ENCODE measurements at places on chromosomes 6 and 20.

DNA sequence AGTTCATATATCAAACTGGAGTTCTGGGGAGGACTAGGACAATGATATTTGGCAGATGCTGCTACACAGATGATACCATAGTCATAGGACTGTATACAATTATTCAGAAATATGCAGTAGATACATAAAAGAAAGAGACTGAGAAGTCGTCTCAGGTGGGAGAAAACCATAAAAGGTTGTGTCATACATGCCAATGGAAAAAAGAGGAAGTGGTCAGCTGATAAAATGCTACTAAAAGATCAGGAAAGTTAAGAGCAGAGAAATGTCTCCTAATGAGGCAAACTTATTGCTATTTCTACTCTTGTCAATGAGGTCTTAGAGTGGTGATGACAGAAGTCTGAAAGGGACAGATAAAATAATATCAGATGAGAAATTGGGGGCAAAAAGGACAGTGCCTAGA, 407.6 kb downstream of the COL12A1 start:
- no peak for DNase-seq

DNA sequence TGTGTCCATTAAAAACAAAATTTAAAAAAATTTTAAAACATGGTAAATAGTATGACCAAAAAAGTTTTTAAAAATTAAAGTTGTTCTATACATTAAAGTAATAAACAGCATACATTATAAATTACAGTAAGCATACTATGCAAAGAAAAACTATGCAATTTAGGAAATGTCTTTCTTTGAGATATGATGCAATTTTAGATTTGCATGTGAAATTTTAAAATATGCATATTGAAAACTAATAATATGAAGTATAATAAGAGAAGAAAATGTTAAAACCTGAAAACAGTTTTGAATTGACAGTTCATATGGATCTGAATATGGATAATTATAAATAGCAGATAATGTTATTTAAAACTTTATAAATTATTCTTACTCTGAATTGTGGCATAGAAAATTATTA, 43.1 kb downstream of the ASCC3 start:
- DNase-seq: no peak

DNA sequence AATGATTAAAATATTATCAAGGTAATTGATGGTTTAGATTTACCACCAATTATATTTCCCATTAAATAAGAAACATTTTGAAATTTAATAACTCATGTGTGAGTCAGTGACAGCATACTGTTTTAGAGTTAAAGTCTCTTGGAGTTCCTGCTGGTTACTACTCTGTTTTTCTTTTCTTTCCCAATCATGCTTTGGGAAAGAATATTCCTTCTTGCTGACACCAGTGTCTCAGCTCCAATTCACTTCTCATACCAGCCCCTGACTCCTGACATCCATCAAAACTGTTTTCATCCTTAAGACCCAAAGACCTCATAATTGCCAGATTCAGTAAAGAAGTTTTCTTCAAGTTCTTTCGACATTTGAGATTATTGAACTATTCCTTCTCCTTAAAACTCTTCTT, 50.3 kb downstream of the AIG1 start:
- no peak for DNase-seq

DNA sequence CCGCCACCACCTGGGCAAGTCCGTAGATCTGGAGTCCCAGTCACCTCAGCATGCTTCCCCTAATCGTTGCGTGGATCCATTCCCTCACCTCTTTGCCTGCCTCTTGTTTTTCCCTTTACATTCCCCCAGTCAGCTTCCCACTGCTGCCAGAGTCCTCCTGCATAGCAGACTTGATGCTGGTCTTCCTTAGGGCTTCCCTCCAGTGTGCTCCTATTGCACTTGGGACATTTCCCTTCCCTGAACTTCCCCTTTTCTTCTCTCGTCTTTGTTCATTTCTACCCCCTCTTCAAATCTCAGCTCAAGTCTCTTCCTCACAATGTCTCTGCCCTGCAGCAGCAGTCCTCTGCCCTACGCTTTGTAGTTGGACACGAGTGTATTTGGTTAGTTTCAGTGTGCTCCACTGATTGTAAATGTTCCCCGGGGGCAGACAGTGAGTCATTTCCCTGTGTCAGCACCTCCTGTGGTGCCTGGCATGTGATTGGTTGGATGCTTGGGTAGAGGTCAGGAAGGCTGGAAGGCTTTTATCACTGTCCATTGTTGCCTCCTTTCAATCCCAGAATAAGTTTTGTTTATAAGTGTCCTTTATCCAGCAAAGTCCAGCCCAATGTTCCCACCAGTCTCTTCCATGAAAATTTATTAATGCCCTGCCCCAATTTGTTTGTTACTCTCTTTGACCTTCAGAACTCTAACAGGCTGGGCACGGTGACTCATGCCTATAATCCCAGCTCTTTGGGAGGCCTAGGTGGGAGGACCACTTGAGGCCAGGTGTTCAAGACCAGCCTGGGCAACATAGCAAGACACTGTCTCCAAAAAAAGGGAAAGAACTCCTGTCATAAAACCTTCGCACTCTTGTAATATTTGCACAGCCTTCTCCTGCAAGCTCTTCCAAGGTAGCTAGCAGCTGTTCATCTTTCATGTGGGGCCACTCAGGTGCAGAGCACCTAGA, 38.3 kb downstream of the FAM120B start:
- peak; percentile 20 for DNase-seq

DNA sequence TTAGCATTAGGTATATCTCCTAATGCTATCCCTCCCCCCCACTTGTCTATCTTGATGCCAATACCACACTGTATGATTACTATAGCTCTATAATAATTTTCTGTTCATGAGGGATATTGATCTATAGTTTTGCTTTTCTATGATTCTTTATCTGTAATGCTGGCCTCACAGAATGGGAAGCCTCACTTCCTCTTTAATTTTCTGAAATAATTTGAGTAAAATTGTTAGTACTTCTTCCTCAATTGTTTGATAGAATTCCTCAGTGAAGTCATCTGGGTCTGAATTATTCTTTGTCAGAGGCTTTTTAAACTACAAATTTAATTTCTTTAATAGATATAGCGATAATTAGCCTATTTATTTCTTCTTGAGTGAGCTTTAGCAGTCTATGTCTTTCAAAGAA, 31.2 kb downstream of the SIRPD start:
- DNase-seq: no peak

GRCh38 chr6:31767096-31767645, 4.7 kb downstream of the SAPCD1 start:
- no peak for DNase-seq

GRCh38 chr20:34951252-34951651, 4.4 kb downstream of the GSS start:
- DNase-seq: no peak

DNA sequence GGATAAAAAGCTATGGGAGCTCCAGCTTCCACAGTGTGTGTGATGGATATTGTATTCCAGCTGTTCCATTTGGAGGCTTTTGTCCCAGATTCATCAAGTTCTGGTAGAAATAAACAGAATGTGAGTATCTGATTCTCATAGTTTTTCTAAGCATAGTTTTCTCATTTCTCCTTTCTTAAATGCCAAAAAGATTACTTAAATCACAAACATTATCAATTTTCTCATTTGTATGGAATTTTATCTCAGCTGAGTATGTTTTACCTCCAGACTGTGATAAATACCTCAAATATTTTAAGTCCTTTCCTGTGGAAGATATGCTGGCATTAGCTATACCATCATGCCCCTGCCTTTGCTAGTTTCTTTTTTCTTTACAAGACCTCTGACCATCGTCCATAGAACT, 767.3 kb downstream of the TFAP2A start:
- no peak for DNase-seq

- DNase-seq: no peak
Observed at GRCh38 chr20:38835792-38836191, 30.3 kb downstream of the PPP1R16B start.

DNA sequence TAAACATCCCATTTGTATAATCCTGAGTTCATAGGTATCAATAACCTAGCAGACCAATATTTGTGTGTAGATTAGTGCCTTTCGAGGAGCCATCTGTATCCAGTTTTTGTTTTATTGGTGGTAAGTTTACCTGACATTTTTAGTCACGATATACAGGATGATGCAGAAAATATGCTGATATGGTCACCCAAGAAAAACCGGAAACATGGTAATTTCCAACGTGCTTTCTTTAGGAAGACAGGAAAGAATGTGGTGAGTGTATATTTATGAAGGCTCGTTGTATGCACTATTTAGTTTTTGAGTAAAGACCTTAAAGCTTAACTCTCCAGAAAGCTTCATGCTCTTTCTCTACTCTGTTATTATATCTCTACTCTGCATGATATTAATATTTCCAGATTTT, 180.2 kb upstream of the PHACTR1 start:
- no peak for DNase-seq

DNA sequence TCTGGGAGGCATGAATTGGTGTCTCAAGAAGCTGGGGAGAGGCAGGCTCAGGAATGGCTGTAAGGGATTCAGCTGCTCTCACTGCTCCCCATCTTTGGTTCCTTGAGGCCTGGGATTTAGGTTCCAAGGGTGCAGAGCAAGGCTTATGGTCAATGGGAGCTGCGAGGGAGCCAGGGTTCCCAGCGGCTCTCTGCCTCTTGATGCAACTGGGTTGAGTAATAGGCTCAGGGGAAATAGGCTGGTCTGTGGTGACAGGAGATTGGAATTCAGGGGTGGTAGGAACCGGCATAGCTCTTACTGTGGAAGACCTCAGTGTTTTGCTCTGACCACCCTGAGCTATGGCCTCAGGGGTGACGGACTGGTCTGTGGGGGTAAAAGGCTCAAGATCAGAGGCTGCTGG, 13.0 kb upstream of the NRM start:
- DNase-seq: no peak

GRCh38 chr6:10595731-10596664, 74.8 kb downstream of the GCNT2 start:
- no peak for DNase-seq

- peak; percentile 67 for DNase-seq
Observed at GRCh38 chr6:153023977-153024708, 21.6 kb upstream of the MTRF1L start.

GRCh38 chr20:21209668-21210067, 83.8 kb downstream of the KIZ start:
- no peak for DNase-seq

DNA sequence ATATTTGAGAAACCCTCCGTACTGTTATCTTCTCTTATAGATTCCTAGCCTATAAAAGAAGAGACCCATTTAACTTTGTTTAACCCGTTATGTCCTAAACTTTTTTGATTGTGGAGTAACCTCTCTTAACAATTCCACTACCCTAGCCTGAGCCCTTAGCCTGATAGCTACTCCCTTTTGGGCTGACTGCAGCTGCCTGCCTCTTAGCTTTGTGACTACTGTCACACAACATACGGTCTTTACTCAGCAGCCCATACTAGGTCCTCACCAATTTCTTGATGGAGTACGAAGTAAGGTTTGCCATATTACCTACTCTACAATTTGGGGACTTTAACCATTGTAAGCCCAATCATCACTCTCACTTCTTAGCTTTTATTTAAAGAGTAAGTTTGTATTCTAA, 72.7 kb downstream of the QRSL1 start:
- DNase-seq: peak; percentile 67
